A549 treated with RU486 at 1 μM for 4 hours (cell line): ENCODE measurements at places on chromosomes 2 and 18. TPM values are rescaled to one million over a fixed set of nuclear protein-coding genes. Genes with fewer than 3 reads are reported as not detected.

The CCDC93 gene
- 10.6 to 15.6 TPM (median 14.1 TPM) in 5 replicates for total RNA-seq

The GCG gene
- not detected in 5 replicates for total RNA-seq

The EFR3B gene
- total RNA-seq, result 11.7 to 14.9 TPM (median 13.9 TPM) in 5 replicates

The ZNF519 gene
- 1.3 to 2.0 TPM (median 1.8 TPM) in 5 replicates for total RNA-seq

The CLEC4F gene
- not detected in 5 replicates for total RNA-seq

The SNRNP200 gene
- total RNA-seq, result 114 to 129 TPM (median 120 TPM) in 5 replicates

The QPCT gene
- total RNA-seq, result 17.2 to 23.1 TPM (median 18.9 TPM) in 5 replicates

The TTN gene
- total RNA-seq, result under 0.01 TPM in 5 replicates

The INPP5D gene
- 0.43 to 1.4 TPM (median 0.51 TPM) in 5 replicates for total RNA-seq

The CDKL4 gene
- not detected in 5 replicates for total RNA-seq

The NOL4 gene
- not detected in 5 replicates for total RNA-seq

The NOSTRIN gene
- 1.7 to 2.3 TPM (median 2.0 TPM) in 5 replicates for total RNA-seq

The RASGRP3 gene
- total RNA-seq, result 0.70 to 1.6 TPM (median 1.2 TPM) in 5 replicates

The FSIP2 gene
- not detected in 5 replicates for total RNA-seq

The ICOS gene
- total RNA-seq, result not detected in 5 replicates
